Activated naive CD4-positive, alpha-beta T cell treated with anti-CD3 and anti-CD28 coated beads, Interleukin-2, amount 50 U/mL, for 72 hours (primary cell): ENCODE measurements at places on chromosomes 4 and X. TPM values are rescaled to one million over a fixed set of nuclear protein-coding genes. Genes with fewer than 3 reads are reported as not detected.

- DNase-seq, result no peak
Measured at GRCh38 chrX:120559804-120560203, 958 bp downstream of the CUL4B start.

- DNase-seq, result no peak
Measured at GRCh38 chr4:3520796-3521600, 11.2 kb downstream of the LRPAP1 start.

PTPN13 gene
- 0.36 TPM for total RNA-seq

- no peak for DNase-seq
Measured at GRCh38 chrX:119607018-119607389, 780 bp upstream of the NKRF start.

UBA1 gene
- total RNA-seq, result 236 TPM

DNA sequence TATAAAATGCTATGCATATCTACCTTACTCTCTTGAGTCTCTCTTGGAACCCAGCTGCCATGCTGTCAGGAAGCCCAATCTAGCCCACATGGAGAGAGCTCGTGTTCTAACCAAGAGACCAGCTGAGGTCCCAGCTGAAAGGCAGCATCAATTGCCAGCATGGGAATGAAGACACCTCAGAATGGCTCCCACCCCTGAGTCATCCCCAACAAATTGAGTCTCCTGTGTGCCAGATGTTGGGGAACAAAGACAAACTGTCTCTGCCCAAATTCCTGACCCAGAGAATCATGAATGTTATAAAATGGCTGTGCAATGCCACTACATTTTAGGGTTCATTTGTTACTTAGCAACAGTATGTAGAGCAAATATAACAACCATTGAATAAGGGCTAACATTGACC is 105.2 kb upstream of the STX18 start:
- DNase-seq, result no peak

ARMCX1 gene
- 2.8 TPM for total RNA-seq

DNA sequence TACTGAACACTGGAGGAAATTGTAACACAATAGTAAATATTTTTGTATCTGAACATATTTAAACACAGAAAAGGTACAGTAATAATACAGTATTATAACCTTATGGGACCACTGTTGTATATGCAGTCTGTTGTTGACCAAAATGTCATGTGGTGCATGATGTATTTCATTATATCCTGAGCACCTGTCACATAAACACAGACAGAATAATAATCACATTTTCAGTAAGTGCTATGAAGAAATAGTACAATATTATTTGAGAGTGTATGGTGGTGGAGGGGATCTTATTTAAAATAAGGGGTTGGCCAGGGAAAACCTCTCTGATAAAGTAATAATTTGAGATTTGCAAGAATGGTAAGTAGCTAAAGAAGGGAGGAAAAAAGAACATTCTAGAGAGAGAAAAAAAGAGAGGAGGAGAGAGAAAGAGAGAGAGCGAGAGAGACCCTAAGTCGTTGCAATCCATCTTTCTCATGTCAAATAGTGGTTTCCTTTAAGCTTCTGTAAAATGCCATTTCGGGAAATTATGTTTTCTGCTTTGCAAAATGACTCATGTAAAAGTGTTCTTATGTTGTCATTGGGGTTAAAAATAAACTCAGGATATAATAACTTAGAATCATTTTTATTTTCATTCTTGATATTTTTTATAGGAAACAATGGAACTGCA is 19.3 kb upstream of the CLNK start:
- no peak for DNase-seq

IRF2 gene
- total RNA-seq, result 56.8 TPM

FGFBP2 gene
- 1.2 TPM for total RNA-seq

DNA sequence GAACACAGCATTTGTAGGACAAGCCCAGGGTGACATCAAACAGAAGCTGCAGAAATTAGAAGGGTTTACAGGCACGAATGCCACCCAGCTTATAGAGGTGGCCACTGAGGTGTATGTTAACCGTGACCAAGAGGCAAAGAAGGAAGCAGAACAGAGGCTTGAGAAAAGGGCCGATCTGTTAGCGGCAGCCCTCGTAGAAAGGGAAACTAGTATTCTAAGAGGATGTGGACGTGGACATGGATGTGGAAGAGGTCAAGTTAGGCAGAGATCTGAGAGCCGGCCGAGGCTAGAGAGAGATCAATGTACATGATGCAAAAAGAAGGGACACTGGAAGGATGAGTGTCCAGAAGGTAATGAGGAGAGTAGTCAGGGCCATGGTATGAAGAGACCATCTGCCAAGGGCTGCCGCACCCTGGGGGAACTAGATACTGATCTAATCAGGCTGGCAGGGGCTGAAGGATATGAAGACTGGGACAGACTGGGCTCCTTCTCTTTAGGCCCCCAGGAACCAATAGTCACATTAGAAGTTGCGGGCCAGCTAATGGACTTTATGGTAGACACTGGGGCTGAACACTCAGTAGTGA is 27.5 kb downstream of the LIAS start:
- DNase-seq, result no peak

TRPC5OS gene
- not detected for total RNA-seq

RHOXF2B gene
- total RNA-seq, result not detected

DNA sequence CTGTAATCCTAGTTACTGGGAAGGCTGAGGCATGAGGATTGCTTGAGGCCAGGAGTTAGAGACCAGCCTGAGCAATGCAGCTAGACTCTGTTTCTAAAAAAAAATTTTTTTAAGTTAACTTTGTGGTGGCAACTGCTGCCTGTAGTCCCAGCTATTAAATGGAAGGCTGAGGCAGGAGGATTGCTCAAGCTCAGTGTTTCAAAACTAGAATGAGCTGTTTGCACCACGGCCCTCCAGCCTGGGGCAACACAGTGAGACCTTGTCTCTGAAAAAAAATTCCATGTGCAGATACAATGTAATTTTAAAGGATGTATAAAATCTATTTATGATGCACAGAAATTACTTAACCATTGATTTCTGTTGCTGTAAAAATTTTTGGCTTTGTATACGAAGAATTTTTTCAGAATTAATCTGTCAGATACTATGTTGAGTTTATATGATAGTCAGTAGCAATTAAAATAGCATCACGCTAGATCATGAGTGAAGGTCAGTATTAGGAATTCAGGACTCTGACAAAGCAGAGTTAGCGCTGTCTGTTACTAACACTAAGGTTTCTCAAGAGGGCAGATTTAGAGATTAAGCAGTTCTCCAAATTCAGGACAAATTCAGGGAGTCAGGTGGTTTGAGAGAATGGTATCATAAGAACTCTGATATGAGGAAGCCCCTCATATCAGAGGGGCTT is 8.3 kb upstream of the AGA start:
- no peak for DNase-seq

- DNase-seq, result no peak
Measured at GRCh38 chr4:94905511-94905910, 147.8 kb downstream of the BMPR1B start.

- no peak for DNase-seq
Measured at GRCh38 chr4:65193985-65194384, 476.3 kb downstream of the EPHA5 start.

DNA sequence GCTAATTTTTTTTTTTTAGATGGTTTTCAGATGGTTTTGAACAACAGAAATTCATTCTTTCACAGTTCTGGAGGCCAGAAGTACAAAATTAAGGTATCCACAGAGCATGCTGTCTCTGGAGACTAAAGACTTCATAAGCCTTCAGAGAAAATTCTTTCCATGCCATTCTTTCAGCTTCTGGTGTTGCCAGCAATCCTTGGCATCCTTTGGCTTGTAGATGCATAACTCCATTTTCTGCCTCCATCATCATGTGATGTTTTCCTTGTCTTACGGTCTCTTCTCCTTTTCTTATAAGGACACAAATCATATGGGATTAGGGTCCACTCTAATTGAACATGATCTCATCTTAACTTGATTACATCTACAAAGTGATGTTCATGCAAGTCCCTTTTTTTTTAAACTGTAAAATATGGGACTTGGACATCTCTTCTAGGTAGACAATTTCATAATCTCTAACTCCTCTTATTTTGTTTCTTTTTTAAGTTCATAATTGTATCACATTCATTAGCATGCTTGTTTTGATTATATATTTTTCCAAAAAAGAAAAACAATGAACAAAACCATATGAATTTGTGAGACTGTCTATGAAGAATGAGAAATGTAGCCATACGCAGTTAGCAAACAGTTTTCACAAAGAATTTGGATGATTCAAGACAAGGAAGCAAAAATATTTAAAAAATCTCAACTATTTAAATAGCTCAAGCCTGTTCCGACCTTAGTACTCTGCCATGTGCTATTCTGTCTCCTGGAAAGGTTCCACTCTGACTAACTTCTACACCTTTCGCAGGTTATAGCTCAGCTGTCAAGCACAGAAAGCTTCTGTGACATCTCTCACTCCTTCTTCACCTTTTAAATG is 53.1 kb upstream of the GIMD1 start:
- no peak for DNase-seq

DNA sequence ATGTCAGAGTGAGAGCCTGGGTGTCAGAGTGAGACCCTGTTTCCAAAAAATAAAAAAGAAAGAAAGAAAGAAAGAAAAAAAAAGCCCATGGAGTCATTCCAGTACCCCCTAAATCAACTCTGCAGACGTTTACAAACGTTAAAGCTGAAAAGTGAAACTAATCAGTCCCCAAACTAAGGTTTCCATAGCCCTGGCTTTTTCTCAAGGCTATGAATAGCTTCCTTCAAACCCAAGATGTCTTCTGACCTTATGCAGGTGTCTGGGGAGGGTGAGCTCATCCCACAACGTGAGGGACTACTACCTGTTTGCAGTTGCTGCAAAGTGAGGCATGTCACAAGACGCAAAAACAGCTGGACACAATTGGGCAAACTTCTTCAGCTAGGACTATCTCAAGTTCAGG is 144.0 kb downstream of the SH3KBP1 start:
- no peak for DNase-seq
